ENCODE measurements at places on chromosomes 12 and 14.

- DNase-seq: peak; percentile 64
Observed at GRCh38 chr12:48199774-48200221, 3.3 kb downstream of the OR10AD1 start.

DNA sequence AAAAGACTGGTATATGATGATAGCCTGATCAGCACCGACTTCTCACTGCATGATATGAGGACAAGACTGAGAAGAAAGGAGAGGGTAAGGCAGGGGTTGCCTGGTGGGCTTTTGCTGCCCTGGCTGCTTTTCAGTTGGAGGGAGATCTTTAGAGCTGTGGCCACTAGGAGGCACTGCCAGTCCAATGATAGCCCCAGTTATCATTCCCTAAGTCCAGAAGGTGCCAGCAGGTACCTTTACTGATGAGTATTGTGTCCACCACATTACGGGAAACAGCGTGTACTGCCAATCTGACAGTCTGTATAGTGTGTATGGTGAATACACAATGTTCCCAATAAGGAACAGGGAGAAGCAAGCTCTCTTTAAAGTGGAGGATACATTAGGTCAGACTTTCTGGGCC is 55.8 kb upstream of the CCDC175 start:
- DNase-seq: no peak

GRCh38 chr14:79357307-79357706 is 854.0 kb downstream of the DIO2 start:
- no peak for DNase-seq

GRCh38 chr14:73392329-73393257 is 65.8 kb downstream of the NUMB start:
- no peak for DNase-seq
